ENCODE measurements at places on chromosomes 1 and 21. TPM values are rescaled to one million over a fixed set of nuclear protein-coding genes. Genes with fewer than 3 reads are reported as not detected.

DNA sequence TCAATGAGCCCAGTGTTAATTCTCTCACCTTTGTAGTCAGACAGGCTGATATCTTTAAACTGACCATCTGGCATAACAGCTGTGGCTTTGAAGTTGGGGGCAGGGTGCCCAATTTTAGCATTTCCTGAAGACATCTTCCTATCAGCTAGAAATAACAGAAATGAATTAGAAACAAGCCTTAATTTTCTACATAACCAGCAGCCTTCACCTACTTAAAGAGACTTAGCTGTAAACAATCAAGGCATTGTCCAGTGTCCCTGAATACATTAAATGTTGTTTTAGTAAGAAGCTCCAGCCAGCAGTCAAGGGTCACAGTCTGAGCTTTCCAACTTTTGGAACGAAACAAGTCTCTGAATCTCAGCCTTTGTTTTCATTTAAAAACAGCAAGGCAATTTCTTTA is 2.8 kb downstream of the PRDX1 start:
- DNase-seq: no peak

- DNase-seq: no peak
Observed at GRCh38 chr21:46477765-46478164, 19.1 kb downstream of the DIP2A start.

The CD52 gene
- total RNA-seq: 2.3 TPM

The LINGO4 gene
- 0.38 TPM for total RNA-seq

GRCh38 chr1:171113382-171113781 is 22.7 kb downstream of the FMO3 start:
- DNase-seq: no peak

The SPATA46 gene
- total RNA-seq: not detected

The ACAP3 gene
- 309 TPM for total RNA-seq
